Activated naive CD4-positive, alpha-beta T cell treated with anti-CD3 and anti-CD28 coated beads, Interleukin-2, amount 10 ng/mL, durations not matched to agents 5 hours and 36 hours (primary cell): ENCODE measurements at places on chromosomes 11 and 22. TPM values are rescaled to one million over a fixed set of nuclear protein-coding genes. Genes with fewer than 3 reads are reported as not detected.

The GNAZ gene
- 0.18 TPM for total RNA-seq

The PRSS23 gene
- 1.1 TPM for total RNA-seq

The CNTN5 gene
- total RNA-seq = not detected

The HEPHL1 gene
- not detected for total RNA-seq

The PKNOX2 gene
- not detected for total RNA-seq

The C22orf42 gene
- total RNA-seq = not detected

The SEC14L6 gene
- not detected for total RNA-seq

The TREH gene
- not detected for total RNA-seq

The VPREB1 gene
- not detected for total RNA-seq

The SCUBE2 gene
- total RNA-seq = not detected

The OR51B2 gene
- total RNA-seq = not detected

The LMNTD2 gene
- total RNA-seq = 4.5 TPM

The GLB1L3 gene
- total RNA-seq = 7.8 TPM

The ART1 gene
- not detected for total RNA-seq
